GM23338 (cell line): ENCODE measurements at places on chromosomes 6 and 20.

GRCh38 chr6:32369660-32370059 lies 2.0 kb downstream of the TSBP1 start:
- no peak for DNase-seq

- peak; percentile 73 for DNase-seq
These were observed 34.6 kb downstream of the FBXO5 start for GRCh38 chr6:152948150-152948768.

GRCh38 chr6:51968265-51968664 lies 119.1 kb downstream of the PKHD1 start:
- DNase-seq, result no peak

DNA sequence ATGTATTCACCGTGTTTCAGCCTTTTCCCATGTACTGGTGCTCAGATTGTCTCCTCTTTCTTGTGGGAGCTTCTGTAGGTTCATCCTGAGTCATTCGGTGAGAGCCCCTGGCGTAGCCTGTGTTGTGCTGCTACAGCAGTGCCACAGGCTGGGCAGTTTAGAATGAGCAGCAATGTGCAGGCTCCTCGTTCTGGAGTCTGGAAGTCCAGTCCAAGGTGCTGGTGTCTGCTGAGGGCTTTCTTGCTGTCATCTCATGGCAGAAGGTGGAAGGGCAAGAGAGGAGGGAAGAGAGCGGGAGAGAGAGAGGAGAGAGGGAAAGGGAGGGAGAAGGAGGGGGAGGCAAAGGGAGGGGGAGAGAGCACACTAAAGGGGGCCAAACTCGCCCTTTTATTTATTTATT lies 15.1 kb downstream of the OSBPL2 start:
- no peak for DNase-seq

GRCh38 chr6:133945158-133945557 lies 7.9 kb upstream of the TBPL1 start:
- peak; percentile 48 for DNase-seq

- peak; percentile 65 for DNase-seq
These were observed 2.1 kb downstream of the PTPRT start for GRCh38 chr20:43187476-43188233.

DNA sequence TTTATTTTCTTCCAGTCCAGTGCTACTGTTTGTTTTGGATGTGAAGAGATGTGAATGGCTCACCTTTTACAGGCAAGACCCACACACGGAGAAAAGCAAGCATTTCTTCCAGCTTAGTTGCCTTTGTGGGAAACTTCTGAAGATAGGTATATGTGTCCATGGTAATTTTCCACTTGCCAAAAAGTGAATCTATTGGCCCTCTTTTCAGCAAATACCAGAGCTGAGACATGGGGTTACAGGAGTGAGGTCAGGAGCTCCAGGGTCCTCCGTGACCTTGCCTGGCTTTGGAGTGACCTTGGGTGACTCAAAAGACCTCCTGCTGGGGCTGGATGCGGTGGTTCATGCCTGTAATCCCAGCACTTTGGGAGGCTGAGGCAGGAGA lies 166.7 kb downstream of the SCML4 start:
- DNase-seq, result no peak

DNA sequence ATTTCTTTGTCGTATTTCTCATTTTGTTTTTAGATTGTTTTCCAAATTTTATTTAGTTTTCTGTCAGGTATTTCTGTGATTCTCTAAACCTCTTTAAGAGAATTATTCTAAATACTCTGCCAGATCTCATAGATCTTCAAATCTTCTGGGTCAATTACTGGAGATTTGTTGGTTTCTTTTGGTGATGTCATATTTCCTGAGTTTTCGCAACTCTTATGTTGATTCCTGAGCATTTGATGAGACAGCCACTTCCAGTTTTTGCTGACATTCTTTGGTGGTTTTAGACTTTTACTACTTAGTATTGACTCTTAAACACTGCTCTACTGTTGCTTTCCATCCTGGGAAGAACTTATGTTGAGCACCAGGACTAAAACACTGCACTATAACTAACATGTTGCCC lies 21.9 kb downstream of the ADGB start:
- DNase-seq, result no peak
